ENCODE measurements at places on chromosomes 11 and 22. TPM values are rescaled to one million over a fixed set of nuclear protein-coding genes. Genes with fewer than 3 reads are reported as not detected.

The PLA2G3 gene
- not detected for total RNA-seq

The CHORDC1 gene
- 49.6 TPM for total RNA-seq

The POLA2 gene
- total RNA-seq, result 15.6 TPM

The OR52E1 gene
- not detected for total RNA-seq

The EHF gene
- not detected for total RNA-seq

The CD6 gene
- total RNA-seq, result not detected

The BTG4 gene
- total RNA-seq, result not detected

The APOBEC3B gene
- 38.0 TPM for total RNA-seq

The ASRGL1 gene
- 0.43 TPM for total RNA-seq

The KCNQ1OT1 gene
- total RNA-seq, result 0.40 TPM

The PPME1 gene
- 115 TPM for total RNA-seq

All from HFFc6 (cell line).